ENCODE measurements at places on chromosomes 12 and 14. TPM values are rescaled to one million over a fixed set of nuclear protein-coding genes. Genes with fewer than 3 reads are reported as not detected.

DNA sequence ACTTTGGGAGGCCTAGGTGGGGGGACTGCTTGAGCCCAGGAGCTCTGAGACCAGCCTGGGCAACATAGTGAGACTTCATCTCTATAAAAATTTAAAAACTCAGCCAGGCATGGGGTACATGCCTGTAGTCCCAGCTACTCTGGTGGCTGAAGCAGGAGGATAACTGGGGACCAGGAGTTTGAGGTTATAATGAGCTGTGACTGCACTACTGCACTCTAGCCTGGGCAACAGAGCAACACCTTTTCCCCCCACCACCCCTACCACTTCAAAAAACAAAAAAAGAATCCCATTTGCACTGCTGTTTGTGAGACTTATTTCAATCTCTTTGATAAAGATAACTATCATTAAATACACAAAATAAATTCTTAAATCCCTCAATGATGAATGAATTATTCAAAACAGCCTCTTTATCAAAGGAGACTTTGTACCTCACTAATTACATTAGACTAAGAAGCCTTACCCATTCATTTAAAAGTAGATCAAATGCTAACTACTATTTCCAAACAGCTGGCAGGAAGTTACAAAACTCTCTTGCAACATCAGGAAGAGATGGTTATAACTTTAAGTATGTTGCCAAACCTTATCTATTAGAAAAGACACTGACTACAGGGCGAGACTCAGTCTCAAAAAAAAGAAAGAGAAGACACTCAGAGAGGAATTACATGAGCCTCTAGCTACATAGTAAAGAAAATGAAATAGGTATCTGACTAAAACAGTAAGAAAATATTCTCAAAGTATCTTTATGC, 14.7 kb downstream of the BLTP3B start:
- H3K4me1 ChIP-seq: peaks cover 17% of the 10 kb centered on the region
- H3K27ac ChIP-seq: no peak overlapping the region
- H3K4me3 ChIP-seq: no peak overlapping the region
- no peak for DNase-seq

GRCh38 chr12:80659512-80660063, 47.8 kb upstream of the MYF6 start:
- no peak overlapping the region for H3K4me3 ChIP-seq
- H3K4me1 ChIP-seq: no peaks in the 10 kb centered on the region
- no peak for DNase-seq

ACSM4 gene
- not detected for total RNA-seq

PRH2 gene
- not detected for total RNA-seq

DNA sequence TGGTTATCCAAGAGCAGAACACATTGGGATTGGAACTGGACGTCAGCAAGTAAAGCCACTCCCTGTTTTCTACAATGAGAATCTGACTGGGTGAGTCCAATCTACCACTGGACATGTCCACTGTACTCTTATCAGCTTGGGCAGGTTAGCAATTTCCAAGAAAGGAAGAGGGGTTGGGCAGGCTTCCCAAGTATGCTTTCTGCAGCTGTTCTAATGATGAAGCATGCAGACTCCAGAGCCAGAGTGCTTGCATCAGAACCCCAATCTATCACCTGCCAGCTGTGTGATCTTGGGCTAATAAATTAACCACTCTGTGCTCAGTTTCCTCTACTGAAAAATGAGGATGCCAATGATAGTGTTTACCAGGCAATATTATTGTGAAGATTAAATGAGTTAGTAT, 92.0 kb downstream of the EMP1 start:
- no peak overlapping the region for H3K27ac ChIP-seq
- H3K27me3 ChIP-seq: peaks cover 8% of the 10 kb centered on the region
- H3K36me3 ChIP-seq: no peaks in the 10 kb centered on the region
- H3K4me3 ChIP-seq: no peak overlapping the region
- DNase-seq: no peak

GRCh38 chr14:68395604-68396003, 397.3 kb downstream of the ZFP36L1 start:
- no peak for DNase-seq
- H3K27ac ChIP-seq: peak overlapping the region; percentile 82
- H3K36me3 ChIP-seq: no peaks in the 10 kb centered on the region
- H3K4me3 ChIP-seq: no peak overlapping the region
- no peaks in the 10 kb centered on the region for H3K27me3 ChIP-seq

- no peaks in the 10 kb centered on the region for H3K27me3 ChIP-seq
- H3K4me1 ChIP-seq: no peaks in the 10 kb centered on the region
- H3K4me3 ChIP-seq: no peak overlapping the region
- DNase-seq: no peak
- H3K36me3 ChIP-seq: no peaks in the 10 kb centered on the region
- H3K27ac ChIP-seq: no peak overlapping the region
These were observed 160.8 kb downstream of the CCER1 start for GRCh38 chr12:90794212-90794611.

GRCh38 chr12:93135286-93136239, 206.5 kb upstream of the EEA1 start:
- no peak for DNase-seq
- no peak overlapping the region for H3K4me3 ChIP-seq
- H3K27ac ChIP-seq: peak overlapping the region; percentile 15
- peaks cover 28% of the 10 kb centered on the region for H3K4me1 ChIP-seq

NINJ2 gene
- total RNA-seq: 2.1 TPM

- H3K4me1 ChIP-seq: peaks cover 6% of the 10 kb centered on the region
These were observed 44.1 kb downstream of the LRTM2 start for GRCh38 chr12:1864456-1864855.

DNA sequence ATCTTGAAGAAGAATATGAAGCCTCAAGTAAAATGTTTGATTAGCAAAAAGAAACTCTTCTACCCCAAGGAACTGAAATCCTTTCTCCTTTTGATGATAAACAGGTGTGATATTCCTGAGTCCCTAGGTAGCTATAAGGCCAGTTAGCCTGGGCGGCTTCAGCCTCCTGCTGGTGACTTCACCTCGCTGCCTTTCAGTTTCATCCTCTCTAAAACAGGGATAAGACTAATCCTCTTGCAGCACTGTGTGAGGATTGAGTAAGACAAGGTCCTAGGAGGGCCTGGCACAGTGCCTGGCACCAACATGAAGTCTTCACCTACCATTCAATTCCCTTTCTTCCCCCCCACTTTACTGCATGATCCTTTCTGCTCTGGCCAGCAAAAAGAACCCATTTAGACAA, 42.1 kb downstream of the CIT start:
- no peaks in the 10 kb centered on the region for H3K4me1 ChIP-seq
- H3K36me3 ChIP-seq: no peaks in the 10 kb centered on the region
- H3K4me3 ChIP-seq: no peak overlapping the region
- H3K27me3 ChIP-seq: no peaks in the 10 kb centered on the region
- no peak overlapping the region for H3K27ac ChIP-seq

DNA sequence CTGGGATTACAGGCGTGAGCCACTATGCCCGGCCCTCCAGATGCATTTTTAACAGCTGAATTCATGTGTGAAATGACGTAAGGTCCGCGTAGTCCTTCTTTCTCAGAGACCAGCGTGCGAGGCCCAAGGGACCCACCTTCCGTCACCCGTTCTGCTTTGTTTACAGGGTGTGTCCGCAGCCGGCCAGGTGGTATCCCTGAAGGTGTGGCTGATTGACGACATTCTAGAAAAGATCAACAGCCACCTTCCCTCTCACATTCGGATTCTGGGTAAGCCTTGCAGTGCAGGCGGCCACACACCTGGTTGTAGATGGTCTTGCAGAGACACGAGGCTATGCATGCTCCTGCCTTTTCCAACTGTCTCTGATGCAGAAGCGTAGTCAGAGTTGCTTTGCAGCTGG, 9.9 kb downstream of the PUS1 start:
- peaks cover 14% of the 10 kb centered on the region for H3K36me3 ChIP-seq
- H3K4me1 ChIP-seq: no peaks in the 10 kb centered on the region
- H3K27ac ChIP-seq: no peak overlapping the region
- peak; percentile 57 for DNase-seq
- no peak overlapping the region for H3K4me3 ChIP-seq

GRCh38 chr12:129481921-129482320, 421.9 kb downstream of the TMEM132D start:
- H3K4me1 ChIP-seq: no peaks in the 10 kb centered on the region
- H3K36me3 ChIP-seq: peaks cover 2% of the 10 kb centered on the region
- no peak overlapping the region for H3K4me3 ChIP-seq
- H3K27ac ChIP-seq: no peak overlapping the region
- no peak for DNase-seq

DNA sequence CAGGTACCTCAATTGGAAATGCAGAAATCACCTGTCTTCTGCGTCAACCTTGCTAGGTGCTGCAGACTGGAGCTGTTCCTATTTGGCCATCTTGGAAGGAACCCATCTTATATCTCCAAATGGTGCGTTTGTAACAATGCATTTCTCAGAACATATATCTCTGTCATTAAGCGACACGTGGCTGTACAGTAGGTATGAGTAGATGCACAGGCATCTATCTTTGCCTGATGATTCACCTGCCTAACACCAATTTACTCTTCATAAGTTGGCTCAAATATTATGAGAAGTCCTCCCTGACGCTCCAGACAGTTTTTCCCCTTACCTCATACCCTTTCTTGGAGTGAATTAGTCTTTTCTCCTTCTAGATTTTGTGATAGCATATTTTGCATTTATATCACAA, 44.2 kb downstream of the GPR137C start:
- H3K36me3 ChIP-seq: peaks cover 10% of the 10 kb centered on the region
- no peak overlapping the region for H3K4me3 ChIP-seq
- H3K27me3 ChIP-seq: no peaks in the 10 kb centered on the region
- DNase-seq: no peak
- no peaks in the 10 kb centered on the region for H3K4me1 ChIP-seq

TRMT5 gene
- 13.2 TPM for total RNA-seq

GRCh38 chr14:105855246-105855892, 329.0 kb downstream of the TMEM121 start:
- H3K4me3 ChIP-seq: no peak overlapping the region
- no peaks in the 10 kb centered on the region for H3K4me1 ChIP-seq
- H3K27ac ChIP-seq: no peak overlapping the region
- no peaks in the 10 kb centered on the region for H3K27me3 ChIP-seq
- H3K36me3 ChIP-seq: peaks cover 4% of the 10 kb centered on the region

SIRT4 gene
- total RNA-seq: 2.4 TPM

GRCh38 chr14:61362072-61362750, 40.8 kb downstream of the PRKCH start:
- H3K27ac ChIP-seq: no peak overlapping the region
- H3K27me3 ChIP-seq: no peaks in the 10 kb centered on the region
- no peaks in the 10 kb centered on the region for H3K4me1 ChIP-seq
- no peaks in the 10 kb centered on the region for H3K36me3 ChIP-seq

LRRIQ1 gene
- total RNA-seq: not detected

SLC4A8 gene
- total RNA-seq: 2.4 TPM

ORAI1 gene
- total RNA-seq: 6.0 TPM

- no peak overlapping the region for H3K27ac ChIP-seq
- no peak overlapping the region for H3K4me3 ChIP-seq
- H3K4me1 ChIP-seq: peaks cover 20% of the 10 kb centered on the region
- no peak for DNase-seq
- H3K27me3 ChIP-seq: peaks cover 13% of the 10 kb centered on the region
These were observed 63.1 kb downstream of the C14orf132 start for GRCh38 chr14:96102081-96102856.

AICDA gene
- total RNA-seq: not detected

- H3K4me3 ChIP-seq: no peak overlapping the region
- no peaks in the 10 kb centered on the region for H3K27me3 ChIP-seq
- no peak for DNase-seq
- no peak overlapping the region for H3K27ac ChIP-seq
- H3K4me1 ChIP-seq: peaks cover 4% of the 10 kb centered on the region
- peaks cover 2% of the 10 kb centered on the region for H3K36me3 ChIP-seq
These were observed 100.2 kb downstream of the RIN3 start for GRCh38 chr14:92613681-92614260.

DNA sequence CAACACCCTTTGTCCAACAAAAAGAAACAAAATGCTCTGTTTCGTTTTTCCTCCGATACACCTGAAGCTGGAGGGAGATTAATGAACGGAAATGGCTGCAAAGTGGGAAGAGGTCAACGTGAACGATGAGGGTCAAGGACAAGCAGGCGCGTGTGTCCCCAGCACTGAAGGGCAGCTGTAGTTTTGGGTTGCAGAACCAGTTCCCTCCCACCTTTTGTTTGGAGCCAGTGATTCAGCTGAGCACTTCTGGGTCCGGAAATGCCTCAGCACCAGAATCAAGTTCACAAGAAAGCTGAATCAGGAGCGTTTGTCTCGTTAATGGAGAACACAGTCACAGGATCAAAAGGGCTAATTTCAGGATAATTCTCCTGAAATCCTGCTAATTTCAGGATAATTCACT, 51.1 kb upstream of the PWP1 start:
- DNase-seq: no peak
- no peaks in the 10 kb centered on the region for H3K4me1 ChIP-seq
- no peak overlapping the region for H3K27ac ChIP-seq

CCDC198 gene
- total RNA-seq: 0.13 TPM

GRCh38 chr12:11765817-11766794, 116.6 kb downstream of the ETV6 start:
- peak overlapping the region; percentile 84 for H3K27ac ChIP-seq
- H3K36me3 ChIP-seq: no peaks in the 10 kb centered on the region
- no peaks in the 10 kb centered on the region for H3K27me3 ChIP-seq
- no peak for DNase-seq
- H3K4me3 ChIP-seq: no peak overlapping the region

- no peaks in the 10 kb centered on the region for H3K27me3 ChIP-seq
- H3K4me3 ChIP-seq: no peak overlapping the region
- no peak overlapping the region for H3K27ac ChIP-seq
- peaks cover 4% of the 10 kb centered on the region for H3K36me3 ChIP-seq
These were observed 2.6 kb downstream of the KIAA0586 start for GRCh38 chr14:58430156-58430555.

DNA sequence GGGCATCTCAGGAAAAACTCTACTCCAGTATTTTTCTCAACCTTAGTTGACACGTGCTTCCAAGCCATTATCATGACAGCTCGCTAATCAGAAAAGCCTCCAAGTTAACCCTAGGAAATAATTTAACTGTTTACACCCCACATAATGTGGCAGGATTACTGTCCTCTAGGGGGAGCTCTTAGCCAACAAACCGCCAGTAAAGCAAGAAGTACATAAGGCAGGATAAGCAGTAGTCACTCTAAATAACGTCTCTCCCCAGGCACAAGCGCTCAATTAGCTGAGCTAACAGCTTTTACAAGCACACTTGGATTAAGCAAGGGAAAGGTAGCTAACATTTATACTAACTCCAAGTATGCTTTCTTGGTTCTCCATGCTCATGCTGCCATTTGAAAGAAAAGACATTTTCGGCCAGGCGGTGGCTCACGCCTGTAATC, 22.8 kb downstream of the APOBEC1 start:
- H3K27me3 ChIP-seq: peaks cover 18% of the 10 kb centered on the region
- H3K4me1 ChIP-seq: peaks cover 7% of the 10 kb centered on the region
- H3K27ac ChIP-seq: no peak overlapping the region
- no peak overlapping the region for H3K4me3 ChIP-seq
- H3K36me3 ChIP-seq: no peaks in the 10 kb centered on the region

Data from chondrocyte (in vitro differentiated cells).